ENCODE measurements at places on chromosomes 2 and 18.

GRCh38 chr2:25309402-25309801, 32.3 kb downstream of the DNMT3A start:
- peak; percentile 71 for DNase-seq

DNA sequence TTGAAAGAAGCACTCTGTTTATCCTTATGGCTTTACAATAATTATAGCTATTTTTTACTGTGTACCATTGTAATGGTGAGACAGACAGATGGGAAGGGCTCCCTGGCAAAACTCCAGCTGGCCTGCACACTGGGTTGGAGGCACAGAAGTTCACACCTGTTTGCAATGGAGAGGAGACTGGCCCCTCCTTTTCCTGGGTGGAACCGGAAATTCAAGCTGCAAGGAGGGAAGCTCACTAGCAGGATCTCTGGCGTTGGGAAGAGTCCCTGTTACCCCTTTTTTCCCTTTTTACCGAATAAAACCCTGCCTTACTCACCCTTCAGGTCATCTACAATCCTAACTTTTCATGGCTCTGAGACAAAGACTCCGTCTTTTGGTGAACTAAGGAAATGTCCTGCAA, 100.3 kb upstream of the TFPI start:
- no peak for DNase-seq

DNA sequence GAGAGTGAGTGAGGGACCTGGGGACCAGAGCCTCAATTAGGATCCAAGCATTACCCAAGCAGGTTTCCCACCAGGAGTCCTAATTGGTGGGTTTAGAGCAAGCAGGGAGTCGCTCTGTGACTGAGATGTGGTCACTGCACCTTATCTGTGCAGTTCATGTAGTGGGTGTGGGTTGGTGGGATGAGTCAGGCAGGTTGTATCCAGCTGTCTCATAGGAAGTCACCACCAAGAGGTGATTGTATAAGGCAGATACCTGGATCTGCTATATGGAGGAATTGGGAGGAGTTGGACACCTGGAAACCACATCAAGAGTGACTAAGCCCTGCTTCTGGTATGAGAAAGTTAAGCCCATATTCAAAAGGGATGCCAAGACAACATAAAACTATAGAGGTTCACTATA, 106.8 kb downstream of the ARHGAP28 start:
- no peak for DNase-seq

- no peak for DNase-seq
These were observed 429.4 kb downstream of the ARHGAP15 start for GRCh38 chr2:143558665-143559064.

DNA sequence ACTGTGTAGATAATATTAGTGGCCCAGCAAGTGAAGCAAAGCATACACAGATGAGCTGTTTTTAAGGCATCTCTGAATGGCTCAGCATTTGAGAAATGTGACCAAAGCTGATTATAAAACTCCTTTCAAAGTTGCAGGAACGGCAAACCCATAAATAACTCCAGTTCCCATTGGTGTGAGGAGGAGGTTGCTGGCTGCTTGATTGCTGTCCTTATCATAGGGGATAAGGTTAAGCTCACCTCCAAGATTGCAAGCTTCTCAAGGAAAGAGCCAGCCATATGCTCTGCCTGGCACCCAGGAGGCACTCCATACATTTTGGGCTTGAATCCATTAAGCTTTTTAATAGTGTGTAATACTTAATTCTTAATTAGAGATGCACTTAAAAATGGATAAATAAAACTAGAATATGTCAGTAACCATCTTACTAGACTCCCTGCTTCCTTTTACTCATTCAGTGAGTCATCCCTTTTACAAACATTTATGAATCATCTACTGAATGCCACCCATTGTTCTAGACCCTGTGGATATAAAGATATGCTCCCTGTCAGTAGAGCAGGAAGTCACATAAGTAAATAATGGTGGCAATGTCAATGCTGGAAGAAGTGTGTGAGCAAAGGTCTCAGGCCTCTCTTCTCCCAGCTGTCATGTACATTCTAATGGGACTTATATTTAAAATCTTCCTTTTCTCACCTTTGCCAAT, 99.3 kb downstream of the SPATS2L start:
- peak; percentile 37 for DNase-seq

- DNase-seq = no peak
These were observed 43.6 kb downstream of the KCNG3 start for GRCh38 chr2:42450136-42450535.

DNA sequence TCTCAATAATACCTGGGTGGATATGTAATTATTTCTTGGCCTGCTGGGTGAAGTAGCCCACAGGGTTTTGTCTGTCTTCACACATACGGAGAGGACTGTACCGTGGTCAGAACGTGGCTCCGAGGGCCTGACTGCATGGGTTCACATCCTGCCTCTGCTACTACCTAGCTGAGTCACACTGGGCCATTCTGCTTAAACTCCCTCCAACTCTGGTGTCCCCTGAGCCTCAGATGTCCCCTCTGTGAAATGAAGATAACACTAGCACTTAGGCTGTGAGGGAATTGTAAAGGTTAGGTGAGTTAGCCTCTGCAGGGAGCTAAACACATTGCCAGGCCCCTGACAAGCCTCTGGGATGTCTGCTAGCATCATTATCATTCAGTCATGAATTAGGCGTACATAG, 120.1 kb upstream of the NABP1 start:
- no peak for DNase-seq

GRCh38 chr2:199201539-199201938, 256.2 kb downstream of the SATB2 start:
- DNase-seq = no peak

DNA sequence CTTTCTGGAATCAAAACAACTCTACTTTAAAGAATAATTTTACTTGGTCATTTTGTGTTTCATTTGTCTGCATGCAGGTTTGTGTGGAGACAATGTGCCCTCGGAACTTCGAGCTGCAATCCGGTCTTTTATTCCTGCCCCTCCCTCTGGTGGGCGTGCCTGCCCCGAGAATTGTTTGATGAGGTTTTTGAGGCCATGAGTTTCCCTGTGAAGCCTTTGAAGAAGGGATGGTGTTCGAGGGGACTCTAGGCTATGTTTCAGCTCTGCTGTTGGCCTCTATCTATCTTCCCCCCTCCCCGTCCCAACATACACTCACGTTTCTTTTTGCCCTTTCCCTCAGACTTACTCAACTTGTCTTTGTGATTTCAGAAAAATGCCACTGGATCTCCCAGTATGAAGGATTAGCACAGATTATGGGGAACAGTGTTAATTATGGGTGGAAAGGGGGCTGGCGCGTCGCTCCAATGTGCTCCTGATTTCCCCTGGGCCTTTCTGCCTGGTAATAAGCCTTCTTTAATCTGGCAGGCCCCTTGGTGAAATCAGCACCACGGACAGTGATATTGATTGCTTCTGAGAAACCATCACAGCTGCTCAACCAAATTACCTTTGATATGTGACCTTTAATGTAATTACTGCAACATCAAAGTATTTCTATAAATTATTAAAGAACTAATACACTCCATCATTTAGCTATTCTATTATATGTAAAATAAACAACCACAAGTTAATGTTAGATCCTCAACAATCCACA, 82.2 kb downstream of the CELF4 start:
- DNase-seq = no peak

- DNase-seq = no peak
These were observed 147.6 kb downstream of the CLIP4 start for GRCh38 chr2:29262681-29263260.

DNA sequence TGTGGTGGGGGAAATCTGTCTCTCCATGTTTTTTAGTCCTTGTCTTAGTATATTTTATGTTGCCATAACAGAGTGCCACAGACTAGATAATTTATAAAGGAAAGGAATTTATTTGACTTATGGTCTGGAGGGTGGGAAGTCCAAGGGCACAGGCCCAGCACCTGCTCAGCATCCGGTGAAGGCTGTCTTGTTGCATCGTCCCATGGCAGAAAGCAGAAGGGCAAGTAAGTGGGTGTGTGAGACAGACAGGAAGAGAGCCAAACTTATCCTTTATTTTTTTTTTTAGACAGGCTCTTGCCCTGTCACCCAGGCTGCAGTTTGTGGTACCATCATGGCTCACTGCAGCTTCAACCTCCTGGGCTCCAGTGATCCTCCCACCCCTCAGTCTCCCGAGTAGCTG, 98.1 kb downstream of the HS1BP3 start:
- no peak for DNase-seq

GRCh38 chr2:195903956-195904355, 164.7 kb downstream of the DNAH7 start:
- DNase-seq = no peak

- no peak for DNase-seq
These were observed 154.1 kb downstream of the FHOD3 start for GRCh38 chr18:36451454-36452251.

DNA sequence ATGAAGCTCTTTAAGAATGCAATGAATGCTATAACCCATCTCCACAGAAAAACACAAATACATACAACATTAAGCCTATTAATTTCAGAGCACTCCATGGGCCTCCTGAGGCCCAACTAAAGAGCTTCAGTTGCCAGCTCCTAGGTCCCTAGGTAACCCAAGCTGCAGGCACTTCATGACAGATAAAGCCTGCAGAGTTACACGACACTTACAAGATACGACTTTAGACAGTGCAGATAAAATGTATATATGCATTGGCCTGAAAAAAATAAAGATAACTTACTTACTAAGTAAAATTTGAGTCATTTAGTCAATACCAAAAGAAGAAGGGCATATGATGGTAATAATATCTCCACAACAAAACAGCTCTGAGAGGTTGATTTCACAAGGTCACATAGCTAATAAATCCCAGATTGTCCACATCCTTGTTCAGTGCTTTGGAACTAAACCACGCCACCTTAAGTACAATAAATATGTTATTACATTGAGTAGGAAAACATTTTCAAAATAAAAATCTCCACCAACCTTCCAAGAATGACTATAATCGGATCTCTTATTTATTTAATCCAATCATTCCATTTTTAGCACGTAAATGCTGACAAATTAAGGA, 3.4 kb downstream of the MAP4K3 start:
- no peak for DNase-seq

GRCh38 chr2:96556441-96557330, 20.1 kb downstream of the ARID5A start:
- DNase-seq = no peak

DNA sequence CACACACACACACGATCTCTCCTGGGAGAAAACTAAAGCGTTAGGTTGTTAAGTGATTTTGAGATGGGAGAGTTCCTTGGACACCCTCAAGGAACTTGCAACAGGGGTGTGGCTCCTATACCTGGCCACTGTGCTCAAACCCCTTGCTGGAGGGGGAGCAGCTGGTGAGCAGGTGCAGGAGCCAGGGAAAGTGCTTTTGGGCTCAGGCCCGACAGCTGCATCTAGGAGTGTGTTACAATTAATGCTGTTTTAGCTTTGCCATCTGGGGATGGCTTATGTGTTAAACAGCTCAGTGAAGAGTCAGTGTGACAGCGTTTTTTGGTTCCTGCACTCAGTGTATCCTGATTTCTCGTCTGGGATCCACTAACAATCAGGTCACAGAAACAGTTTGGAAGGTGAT, 510.8 kb downstream of the TRIB2 start:
- no peak for DNase-seq

- DNase-seq = no peak
These were observed 8.4 kb downstream of the CASP10 start for GRCh38 chr2:201191132-201191875.

GRCh38 chr2:176268976-176269318, 295 bp upstream of the MTX2 start:
- no peak for DNase-seq

DNA sequence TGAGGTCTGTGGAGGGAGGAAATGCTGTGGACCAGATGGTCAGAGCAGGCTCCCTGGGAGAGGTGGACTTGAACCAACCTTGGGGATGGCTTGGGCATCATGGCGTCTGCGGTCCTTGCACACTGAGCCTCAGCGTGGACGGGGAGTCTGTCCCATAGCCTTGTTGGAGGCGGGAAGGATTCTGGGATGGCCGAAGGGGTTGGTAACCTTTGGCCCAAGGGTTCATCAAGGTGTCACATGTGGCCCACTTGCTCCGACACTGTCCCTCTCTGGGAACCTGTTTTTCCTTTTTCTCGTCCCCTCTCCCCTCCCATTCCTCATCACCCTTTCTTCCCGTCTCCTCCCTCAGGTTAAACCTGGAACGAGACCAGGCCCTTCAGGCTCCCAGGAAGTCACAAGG, 66.4 kb downstream of the MAPK4 start:
- no peak for DNase-seq

DNA sequence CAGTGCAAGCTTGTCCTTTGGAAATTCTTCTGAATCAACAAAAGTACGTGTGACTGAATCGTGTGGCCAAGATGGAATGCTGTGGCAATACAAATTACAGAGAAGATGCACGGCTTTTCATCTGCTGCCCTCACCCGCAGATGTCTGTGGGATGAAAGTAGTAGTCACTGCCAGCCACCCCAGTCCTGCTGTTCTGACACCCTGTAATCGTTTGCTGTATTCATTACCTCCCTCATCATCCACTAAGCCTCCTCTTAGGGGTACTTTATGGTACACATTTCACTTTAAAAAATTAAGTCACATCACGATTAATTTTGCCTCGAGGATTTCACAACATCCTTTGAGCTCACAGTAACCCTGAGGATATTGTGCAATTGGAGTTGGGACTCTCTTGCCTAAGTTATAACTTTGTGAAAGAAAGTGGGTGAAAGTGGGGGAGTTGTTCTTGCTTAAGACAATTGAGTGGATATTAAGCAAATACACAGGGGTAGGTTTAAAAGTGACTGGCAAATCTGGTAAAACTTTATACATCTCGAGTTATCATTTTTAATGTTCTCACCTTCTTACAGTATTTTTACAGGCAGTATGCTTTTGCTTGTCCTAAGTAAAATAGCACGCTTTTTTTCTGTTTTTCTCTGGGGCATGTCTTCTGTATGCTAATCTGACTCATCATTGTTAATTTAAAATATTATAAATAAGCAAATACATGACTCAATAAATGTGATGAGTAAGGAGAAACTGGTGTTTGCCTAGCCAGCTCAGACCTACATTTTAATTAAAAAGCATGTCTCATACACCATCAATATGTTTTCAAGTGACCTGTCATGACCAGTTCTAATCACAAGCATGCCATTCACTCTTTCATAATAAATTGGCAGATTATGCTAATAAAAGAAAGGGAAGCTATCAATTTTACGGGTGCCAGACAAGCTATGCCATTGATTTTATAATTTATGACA, 680.9 kb downstream of the IRS1 start:
- DNase-seq = peak; percentile 6

DNA sequence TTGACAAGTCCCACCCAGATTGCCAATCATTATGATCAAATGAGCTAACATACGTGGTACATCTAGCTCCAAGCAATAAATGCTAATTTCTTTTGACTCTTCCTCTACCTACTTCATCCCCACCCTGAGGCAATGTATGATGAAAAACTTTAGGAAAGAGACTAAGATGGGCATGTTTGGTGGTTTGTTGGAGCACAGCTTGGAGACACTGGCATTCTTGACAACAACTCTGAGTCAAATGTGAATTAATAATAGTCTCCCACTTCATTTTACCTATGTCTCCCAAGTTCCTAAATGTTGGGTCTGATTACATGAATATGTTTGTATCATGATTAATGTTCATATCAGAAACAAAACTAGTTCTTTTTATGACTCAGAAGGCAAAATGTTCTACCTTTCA, 36.6 kb downstream of the EXOC6B start:
- DNase-seq = no peak

Measured in globus pallidus (tissue), 1 donor.